Retinal pigment epithelial cell (primary cell): ENCODE measurements at places on chromosomes 7 and 10.
A peak's percentile ranks its signal among the peaks of the same experiment; 100 is the strongest.

DNA sequence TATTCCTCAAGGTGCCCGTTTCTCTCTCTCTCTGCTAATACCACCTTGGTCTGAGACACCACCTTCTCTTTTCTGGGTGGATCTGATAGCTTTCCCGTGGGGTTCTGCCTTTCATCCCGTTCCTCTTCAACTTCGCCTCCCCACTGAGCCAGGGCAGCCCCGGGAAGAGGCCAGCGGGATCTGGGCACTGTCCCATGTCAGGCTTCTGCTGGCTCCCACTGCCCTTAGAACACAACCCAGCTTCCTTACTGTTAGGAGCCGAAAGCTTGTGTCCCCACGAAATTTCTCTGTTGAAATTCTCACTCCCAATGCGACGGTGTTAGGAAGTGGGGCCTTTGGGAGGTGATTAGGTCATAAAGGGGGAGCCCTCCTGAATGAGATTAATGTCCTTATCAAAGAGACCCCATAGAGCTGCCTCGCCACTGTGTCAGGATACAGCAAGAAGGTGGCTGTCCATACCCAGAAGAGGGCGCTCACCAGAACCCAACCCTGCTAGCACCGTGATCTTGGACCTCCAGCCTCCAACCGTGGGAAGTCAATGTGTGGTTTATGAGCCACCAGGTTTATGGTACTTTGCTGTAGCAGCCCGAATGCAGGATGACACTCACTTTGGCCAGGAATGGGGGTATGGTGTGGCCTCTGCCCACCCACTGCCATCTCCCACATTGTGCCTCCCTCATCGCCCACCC lies 79.2 kb downstream of the CAMK1D start:
- no peak for DNase-seq

- no peak for DNase-seq
Observed at GRCh38 chr10:114374053-114374791, 30.1 kb downstream of the AFAP1L2 start.

GRCh38 chr7:19090526-19090925 lies 26.9 kb downstream of the TWIST1 start:
- DNase-seq, result no peak

DNA sequence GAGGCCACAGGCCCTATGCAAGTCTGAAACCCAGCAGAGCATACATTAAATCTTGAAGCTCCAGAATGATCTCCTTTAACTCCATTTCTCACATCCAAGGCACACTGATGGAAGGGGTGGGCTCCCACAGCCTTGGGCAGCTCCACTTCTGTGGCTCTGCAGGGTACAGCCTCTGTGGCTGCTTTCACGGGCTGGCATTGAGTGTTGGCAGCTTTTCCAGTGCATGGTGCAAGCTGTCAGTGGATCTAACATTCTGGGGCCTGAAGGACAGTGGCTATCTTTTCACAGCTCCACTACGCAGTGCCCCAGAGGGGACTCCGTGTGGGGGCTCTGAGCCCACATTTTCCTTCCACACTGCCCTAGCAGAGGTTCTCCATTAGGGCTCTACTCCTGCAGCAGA lies 265.7 kb upstream of the MAGI2 start:
- DNase-seq, result no peak

GRCh38 chr10:80503584-80504157 lies 34.0 kb upstream of the SH2D4B start:
- DNase-seq, result no peak

DNA sequence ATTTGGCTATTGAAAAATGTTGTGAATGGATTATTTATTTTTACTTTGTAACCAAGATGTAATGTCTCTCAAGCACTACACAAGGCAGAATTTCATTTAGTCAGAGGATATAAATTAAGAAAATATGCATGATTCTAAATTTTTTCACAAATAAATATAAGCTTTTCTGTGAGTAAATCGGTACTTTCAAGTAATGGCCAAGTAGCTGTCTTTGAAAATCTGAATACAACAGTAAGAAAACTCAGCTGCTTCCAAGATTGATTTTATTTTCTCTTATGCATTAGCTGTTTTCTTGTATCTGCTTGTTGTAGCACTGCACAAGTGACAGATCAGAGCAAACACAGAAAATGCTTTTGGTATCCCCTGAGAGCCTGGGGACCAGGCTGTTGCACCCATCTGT lies 998.5 kb upstream of the GHITM start:
- no peak for DNase-seq

GRCh38 chr7:137454767-137455166 lies 111.2 kb upstream of the PTN start:
- DNase-seq, result peak; percentile 81

DNA sequence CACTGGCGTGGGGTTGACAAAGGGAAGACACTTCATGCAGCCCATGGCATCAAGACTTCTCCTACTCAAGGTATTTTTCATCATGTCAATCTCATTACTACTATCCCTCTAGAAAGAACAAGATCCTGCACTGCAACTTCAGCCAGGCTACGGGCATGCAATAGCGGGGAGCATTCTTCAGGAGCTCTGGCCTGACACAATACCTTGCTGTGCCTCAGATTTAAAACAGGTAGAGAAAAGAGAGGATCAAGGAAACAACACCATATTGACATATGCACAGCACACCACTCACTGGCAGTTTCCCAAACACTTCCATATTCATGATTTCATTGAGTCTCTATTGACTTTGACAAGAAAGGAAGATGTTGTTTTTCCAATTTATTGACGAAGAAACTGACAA lies 51.5 kb downstream of the DOCK4 start:
- no peak for DNase-seq

DNA sequence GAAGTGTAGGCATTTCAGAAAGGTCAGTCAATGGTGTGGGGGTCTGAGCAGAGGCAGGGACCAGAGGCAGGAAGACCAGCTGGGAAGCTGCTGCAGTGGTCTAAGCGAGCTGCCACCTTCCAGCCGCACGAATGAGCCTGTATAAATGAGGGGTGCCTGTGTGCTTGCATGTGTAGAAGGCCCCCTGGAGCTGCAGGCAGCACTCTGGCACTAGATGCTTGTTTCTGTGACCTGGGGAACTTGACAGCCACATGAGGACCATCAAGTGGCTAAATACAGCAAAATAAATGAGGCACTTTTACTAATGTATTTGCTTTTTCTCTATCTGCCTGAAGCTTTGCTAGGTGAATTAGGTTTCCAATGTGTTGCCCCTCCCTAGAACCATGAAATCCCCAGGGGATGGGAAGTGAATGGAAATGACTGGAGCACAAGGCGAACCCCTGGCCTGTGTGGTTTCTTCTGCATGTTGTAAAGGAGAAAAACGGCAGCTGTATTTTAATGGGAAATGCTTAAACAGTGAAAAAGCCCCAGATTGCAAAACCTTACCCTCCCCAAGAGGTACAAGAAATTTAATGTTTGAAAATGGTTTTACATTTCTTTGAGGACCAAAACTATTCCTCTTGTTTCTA lies 57.7 kb downstream of the PYROXD2 start:
- DNase-seq, result no peak

DNA sequence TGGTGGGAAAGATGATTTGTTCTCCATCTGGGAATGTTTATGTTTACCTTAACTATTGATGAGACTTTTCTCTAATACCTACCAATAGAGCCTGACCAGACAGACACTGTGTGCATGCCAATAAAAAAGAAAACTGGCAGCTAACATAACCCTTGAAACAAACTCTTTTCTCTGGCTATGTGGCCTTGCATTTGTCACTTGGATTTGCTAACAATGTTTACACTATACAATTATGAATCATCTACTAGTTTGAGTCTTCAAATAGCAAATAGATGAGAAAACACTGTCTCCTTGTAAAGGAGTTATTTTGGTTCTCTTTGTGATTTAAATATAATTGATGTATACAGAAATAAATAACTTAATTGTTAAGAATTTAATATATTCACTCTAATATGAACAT lies 273.1 kb downstream of the SEMA3D start:
- no peak for DNase-seq

DNA sequence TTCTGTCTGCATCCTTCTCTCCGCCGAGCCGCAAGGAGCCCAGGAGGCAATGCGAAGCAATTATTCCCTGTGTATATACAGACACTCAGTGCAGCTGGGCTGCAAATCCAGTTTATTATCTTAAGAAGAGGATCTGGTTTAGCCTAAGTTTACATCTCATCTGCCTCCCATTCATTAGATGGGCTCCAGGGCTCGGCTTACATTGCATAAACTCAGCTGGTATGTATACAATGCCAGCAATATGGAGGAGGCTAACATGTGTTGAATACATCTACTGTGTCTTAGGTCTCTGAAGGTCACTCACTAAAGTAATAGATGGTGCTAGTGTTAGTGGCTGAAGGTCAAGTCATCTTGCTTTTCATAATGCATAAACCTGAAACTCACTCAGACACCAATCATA lies 996.8 kb downstream of the KCNMA1 start:
- no peak for DNase-seq

DNA sequence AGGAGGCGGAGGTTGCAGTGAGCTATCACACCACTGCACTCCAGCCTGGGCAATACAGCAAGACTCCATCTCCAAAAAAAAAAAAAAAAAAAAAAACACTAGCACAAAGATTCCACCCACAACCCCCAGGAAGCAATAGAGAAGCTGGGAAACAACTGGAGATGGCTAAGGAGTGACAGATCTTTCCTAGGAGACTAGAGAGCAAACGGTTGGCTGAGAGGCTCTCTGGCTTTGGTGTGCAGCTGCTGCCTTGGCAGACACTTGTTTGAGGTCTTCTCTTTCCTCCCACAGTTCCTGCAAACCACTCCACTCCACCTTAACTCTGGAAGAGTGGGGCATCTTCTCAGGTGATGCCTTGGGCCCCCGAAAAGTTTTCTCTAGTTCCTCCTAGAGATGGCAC lies 78.5 kb upstream of the LANCL2 start:
- DNase-seq, result no peak

DNA sequence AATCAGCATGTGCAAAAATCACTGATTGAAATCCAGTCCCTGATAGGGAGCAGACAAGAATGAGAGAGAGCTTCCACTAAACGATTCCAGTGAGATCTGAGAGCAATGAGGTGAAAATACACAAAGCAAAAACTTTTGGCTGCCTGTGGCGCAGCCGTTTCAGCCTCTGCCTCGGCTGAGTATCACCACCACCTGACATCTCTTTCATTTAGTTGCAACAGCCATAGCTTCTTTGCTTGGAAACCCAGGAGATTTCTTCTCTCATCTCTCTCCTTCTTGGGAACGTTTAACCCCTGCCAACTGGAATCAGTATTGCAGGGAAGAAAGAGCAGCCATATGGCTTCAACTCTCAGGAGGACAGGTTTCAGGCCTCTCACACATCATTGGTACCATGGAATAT lies 237.3 kb upstream of the AGK start:
- no peak for DNase-seq

DNA sequence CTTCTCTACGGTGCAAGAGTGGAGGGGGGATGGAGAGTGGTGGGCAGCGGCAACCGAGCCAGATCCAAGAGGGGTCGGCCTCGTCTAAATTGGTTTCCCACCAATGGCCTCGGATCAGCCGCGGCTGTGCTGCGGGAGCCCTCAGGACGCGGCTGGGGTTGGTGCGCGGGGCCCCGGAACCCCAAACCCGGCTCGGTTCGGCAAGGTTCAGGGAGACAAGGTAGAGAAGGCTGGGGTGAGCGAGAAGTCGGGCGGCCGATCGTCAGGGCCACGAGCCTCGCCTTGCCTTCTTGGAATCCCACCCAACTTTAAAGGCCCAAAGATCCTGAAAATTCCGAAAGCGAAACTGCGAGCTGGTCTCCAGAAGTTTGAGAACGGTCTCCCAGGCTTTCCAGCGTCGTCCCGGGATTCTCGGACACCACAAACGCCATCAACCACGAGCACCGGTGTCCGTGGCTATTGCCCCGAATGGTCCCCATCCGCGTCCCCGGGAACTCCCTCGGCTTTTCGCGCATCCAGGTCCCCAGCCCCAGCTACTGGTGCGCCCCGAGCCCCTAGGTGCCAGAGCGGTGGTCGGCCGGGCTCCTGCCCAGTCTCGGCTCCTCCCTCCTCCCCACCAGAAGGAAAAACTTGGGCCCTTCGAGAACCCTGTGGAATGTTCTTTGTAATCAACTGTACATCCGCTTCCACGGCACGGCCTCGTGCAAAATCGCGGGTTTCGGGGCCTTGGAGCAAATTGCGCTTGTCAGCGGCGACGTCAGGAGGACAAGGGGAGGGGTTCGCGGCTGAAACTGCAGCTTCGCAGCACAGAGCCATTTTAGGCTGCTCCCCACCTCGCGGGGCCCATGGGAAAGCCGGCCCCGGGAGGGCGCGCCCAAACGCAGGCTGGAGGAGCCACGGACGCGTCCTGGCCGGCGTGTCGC lies 3.2 kb downstream of the SFMBT2 start:
- DNase-seq, result no peak

DNA sequence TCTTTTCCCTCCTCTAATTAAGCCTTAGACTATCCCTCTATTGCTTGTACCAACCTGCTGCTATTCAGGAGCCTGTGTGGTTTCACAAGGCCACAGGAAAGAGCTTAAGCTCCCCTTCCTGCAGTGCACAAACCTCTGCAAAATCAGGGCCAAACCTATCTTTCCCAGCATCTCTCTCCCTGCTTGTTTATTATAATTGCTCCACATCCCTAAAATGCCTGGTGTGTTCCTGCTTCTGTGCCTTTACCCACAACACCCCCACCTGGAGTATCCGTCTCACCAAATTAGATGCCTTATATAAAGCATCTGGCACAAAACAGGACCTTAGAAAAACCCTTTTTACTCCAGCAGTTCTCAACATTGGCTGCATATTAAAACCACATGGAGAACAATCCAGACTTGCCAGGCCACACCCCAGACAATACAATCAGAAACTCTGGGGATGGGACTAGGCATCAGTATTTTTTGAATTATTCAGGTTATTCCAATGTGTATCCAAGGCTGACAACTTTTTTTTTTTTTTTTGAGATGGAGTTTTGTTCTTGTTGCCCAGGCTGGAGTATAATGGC lies 16.7 kb downstream of the SEC31B start:
- no peak for DNase-seq

- DNase-seq, result no peak
Observed at GRCh38 chr10:89216056-89216455, 8.9 kb upstream of the CH25H start.

GRCh38 chr7:68206946-68207485 lies 1210.4 kb downstream of the TYW1 start:
- DNase-seq, result no peak

DNA sequence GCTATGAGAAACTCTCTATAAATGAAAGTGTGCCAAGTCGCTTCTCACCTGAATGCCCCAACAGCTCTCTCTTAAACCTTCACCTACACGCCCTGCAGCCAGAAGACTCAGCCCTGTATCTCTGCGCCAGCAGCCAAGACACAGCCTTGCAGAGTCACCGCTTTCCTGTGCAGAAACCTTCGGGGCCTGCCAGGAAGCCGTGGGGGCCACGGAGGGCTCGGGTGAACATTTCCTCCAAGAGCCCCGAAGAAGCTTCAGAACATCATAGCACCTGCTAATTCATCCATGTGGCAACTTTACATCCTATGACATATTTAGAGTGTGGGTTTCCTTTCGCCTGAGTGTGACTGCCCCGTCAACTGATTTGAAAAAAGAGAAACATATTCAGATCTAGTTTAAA lies 55.7 kb upstream of the PRSS58 start:
- DNase-seq, result no peak
